ENCODE measurements at places on chromosomes 2 and 18.

- no peak for DNase-seq
These were observed 126.1 kb downstream of the FAM161A start for GRCh38 chr2:61727746-61728145.

DNA sequence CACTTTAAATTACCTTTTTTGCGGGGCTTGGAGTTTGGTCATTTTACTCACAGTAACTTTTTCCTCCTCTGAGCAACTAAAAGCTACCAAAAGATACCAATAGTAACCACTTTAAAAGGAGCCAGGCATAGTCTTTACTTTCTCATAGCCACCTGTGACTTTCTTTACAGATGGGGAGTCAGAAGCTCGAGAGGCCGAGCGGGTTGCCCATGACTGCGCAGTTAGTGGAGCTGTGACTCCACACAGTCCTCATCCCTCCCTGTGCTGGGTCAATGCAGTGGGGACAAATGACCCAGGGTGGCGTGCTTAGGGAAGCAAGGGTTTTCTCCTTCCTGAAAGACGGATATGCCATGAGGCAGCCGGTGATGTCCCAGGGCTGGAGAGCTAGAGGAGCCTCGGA, 11.9 kb downstream of the LCT start:
- no peak for DNase-seq

DNA sequence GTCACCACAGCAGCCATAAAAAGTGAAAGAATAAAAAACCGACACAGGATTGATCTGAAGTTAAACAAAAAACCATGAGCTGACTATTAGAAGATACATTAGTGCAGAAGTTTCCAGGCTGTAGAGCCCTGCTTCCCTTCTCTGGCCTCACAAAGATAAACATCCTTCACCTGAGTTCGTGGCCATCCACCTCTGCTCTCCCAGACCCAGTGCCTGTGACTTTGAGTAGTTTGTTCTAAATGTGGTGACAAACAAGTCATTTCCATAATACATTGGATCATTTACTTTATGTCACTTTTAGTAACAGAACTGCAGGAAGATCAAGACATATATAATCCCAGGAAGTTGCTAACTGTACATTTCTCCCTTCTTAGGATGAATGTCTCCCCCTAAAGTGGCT, 241.9 kb upstream of the MAP2 start:
- DNase-seq = no peak

DNA sequence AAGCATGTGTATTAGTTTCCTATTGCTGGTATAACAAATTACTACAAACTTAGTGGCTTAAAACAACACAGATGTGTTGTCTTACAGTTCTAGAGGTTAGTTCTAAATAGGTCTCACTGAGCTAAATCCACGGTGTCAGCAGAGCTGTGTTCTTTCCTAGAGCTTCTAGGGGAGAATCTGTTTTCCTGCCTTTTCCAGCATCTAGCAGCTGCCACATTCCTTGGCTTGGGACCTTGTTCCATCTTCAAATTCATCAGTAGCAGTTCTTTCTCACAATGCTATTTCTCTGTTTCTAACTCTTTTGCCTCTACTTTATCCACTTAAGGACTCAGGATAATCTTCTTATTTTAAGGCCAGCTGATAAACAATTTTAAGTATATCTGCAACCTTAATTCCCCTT, 32.2 kb upstream of the CREB1 start:
- no peak for DNase-seq

DNA sequence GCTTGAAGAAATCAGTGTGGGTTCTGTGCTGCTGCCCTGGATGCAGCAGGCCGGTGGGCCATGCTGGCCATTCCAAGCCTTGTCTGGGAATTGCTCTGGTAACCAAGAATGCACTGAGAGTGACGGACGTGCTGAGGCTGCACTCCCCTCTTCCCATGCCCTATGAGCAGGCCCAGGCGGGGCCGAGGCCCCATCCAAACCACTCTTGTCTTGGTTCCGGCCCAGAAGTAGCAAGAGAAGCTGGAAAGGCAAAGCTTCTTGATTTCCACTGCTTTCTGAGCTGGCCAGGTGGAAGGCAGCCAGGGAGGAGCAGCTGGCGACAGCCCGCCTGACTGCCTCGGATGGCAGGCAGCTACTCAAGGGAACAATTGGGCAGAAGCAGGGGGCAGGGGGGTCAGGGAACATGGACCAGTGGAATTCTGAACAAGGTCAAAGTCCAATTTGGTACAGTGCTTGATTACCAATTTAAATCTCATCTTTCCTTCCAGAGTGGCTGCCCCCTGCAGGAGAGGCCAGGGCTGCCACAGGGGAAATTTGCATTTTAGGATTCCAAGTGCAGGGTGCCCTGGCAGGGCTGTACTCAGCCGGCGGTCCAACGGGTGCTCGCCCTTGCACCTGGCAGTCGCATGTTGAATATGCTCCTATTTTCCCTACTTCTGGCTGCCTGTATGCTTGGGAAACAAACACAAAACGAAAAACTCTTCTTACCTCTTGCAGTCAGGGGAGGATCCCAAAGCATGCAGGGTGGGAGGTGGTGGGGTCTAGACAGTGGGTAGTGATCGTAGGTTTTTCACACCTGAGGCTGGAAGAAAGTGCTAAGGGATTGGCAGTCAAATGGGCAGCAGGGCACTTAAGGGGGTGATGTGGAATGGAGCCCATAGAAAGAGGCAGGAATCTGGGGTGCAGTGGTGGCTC, 67.3 kb downstream of the LIPG start:
- no peak for DNase-seq

- DNase-seq = peak; percentile 72
These were observed 102.6 kb downstream of the HDAC4 start for GRCh38 chr2:239298116-239298804.

DNA sequence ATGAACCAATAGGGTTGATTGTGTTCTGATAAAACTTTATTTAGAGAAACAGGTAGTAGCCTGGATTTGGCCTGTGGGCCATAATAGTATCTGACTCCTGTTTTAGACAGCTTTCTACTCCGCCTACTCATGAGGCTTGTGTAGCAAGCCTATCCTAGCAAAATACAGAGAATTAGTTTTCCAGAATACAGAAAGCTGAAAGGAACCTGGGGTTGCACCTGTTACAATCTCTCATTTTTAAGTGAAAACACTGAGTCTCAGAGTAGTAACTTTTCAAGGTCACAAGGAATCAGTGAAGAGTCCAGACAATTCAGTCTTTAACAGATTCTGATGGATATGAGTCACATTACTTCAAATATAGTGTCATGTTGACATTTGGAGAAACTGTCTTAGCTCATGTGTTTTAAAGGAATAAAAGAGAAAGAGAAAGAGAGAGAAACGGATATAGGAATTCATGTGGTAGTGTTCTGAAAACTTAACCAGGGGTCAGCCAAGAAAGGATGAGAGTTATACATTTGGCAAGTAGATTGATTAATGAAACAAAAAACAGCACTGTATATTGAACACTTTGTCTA, 17.0 kb downstream of the ARHGAP28 start:
- DNase-seq = no peak

DNA sequence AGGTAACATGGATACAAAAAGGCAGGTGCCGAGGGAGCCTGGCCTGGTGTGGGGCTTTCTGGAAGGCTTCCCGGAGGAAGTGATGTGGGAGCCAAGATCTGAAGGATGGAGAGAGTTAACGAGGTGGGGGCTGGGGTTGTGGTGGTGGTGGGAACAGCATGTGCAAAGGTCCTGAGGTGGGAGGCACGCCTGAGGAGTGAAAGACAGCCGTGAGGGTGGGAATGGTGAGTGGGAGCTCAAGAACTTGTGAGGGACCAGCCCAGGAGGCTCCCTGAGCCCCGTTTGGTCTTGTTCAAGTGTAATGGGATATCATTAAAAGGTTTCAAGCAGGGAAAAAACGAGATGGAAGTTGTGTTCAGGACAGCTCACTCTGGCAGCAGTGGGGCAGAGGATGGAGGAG, 35.2 kb downstream of the TRPM8 start:
- no peak for DNase-seq

GRCh38 chr18:36809590-36810381, 19.0 kb downstream of the TPGS2 start:
- DNase-seq = peak; percentile 10

DNA sequence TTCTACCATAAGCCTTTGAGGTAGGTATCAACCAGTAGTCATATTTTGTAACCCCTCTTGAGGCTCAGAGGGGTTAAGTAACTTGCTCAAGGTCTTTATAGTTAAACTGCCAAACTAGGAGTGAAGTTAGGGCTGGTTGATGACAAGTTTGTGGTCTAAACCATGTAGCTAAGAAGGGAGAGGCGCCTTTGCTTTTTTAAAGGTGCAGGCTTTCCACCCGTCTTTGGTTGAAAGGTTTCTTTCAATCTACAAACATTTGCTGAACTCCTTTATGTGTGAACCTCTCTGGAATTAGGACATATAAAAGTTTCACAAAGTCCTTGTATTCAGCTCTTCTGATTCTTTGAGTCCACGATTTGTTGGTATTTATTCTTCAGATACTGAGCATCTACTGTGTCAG, 2.4 kb upstream of the MTA3 start:
- no peak for DNase-seq

DNA sequence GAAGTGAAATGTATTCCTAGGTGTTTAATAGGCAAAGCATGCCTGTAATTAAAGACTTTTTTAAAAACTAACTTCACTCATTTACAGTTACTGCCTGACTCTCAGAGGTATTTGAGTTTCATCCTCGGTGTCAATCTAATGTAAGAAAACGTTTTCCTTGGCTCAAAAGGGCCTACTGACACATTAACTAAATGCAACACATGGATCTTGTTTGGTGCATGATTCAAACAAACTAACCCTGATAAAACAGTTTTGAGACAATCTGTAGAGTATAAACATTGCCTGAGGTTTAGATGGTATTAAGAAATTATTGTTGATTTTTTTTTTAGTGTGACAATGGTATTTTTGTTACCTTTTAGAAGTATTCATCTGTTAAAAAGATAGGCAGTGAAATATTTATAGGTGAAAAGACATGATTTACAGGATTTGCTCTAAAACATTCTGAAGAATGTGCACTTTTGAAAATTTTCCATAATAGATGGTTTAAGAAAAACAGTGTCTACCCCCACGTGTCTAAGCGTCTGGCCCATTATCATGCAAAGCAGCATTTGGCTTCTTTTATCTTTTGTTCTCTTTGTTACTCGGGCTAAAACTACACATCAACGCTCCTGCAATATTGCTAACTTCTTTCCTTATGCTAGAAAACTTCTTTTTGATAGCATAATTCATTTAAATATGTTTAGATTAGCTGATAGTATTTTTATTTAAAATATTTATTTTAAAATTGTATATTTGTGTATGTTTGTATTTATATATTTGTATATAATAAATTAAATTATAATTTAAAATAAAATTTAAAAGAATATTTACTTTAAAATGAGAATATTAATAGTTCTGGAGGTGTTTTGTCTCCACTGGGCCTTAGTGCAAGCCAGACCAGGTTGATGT, 160.2 kb upstream of the NDUFV2 start:
- no peak for DNase-seq

DNA sequence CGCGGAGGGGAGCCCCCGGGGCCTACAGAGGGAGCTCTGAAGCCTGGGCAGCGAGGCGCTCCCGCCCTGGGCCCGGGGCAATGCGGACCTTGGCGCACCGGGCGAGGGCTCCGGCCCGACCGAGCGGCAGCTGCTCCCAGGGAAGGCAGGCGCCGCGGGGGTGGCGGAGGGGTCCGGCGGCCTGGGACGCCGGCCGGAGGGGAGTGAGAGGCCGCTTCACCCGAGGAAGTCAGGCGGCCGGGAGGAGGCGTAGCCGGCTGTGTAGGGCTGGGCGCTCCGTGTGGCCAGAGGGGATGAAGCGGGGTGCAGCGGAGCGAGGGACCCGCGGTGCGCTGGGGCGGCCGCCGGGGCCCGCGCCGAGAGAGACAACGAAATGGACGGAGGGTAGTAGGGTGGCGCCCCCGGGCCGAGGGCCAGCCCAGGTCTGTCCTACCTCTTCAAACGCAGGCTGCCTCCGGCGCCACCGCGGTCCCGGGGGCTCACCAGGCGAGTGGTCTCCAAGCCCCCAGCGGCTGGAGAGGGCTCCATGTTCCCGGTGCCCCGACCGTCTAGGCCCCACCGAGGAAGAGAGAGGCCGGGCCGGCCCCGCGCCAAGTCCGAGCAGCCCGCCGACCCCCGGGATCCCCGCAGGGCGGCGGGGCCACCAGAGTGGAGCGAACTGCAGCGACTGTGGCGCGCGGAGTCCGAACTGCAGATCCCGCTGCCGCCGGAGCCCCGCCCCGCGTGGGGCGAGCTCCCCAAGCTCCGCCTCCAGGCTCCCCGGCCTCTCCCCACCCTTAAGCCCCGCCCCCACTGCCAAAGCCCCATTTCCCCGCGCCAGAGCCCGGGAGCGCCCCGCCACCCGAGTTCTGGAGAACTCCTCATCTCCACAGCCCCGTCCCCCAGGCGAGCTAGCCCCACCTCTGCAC, at the start of gene SLC30A3:
Gene SLC30A3, minus strand, starts transcription at position 669 of the 908 bp plus-strand sequence. Its CDS starts 141 bp downstream, at position 528.
- DNase-seq = peak; percentile 63

GRCh38 chr2:166637051-166637450, 143.0 kb upstream of the SCN7A start:
- DNase-seq = no peak

DNA sequence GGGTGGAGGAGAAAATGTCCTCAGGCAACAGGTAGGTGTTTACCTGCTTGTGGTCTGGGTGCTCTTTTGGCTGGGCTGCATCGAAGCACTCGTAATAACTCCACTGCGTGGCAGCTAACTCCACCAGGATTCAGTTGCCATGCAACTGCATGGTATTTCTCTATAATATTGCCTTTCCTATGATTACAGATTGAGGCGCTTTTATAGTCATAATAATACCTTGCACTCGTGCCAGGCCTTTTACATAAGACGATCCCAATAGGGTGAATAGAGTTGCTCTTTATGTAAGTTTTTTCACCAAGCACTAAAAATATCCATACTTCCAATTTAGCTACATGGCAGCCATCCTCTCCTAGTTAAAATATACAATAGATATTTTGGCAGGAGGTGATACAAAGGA, 19.7 kb upstream of the NYAP2 start:
- no peak for DNase-seq

DNA sequence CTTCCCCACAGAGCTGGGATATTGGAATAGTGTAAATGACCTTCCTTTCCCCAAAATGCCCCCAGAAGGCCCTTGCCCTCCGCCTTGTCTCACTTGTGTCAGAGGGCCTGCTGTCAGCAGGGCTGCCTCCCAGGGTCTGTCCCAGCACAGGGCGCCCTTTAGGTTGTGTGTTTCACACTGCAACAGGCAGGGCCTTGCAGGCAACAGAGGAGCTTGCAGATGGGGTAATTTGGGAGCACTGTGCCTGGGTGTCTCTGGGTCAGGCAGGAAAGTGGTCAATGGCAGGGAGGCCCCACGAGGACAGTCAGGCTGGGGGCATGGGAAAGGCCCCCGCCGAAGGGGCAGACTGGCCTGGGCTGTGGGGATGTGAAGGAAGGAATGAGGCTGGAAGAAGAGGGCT, 130.7 kb downstream of the ASB1 start:
- DNase-seq = no peak
